ENCODE measurements at places on chromosomes 13 and 19.
A peak's percentile ranks its signal among the peaks of the same experiment; 100 is the strongest.

DNA sequence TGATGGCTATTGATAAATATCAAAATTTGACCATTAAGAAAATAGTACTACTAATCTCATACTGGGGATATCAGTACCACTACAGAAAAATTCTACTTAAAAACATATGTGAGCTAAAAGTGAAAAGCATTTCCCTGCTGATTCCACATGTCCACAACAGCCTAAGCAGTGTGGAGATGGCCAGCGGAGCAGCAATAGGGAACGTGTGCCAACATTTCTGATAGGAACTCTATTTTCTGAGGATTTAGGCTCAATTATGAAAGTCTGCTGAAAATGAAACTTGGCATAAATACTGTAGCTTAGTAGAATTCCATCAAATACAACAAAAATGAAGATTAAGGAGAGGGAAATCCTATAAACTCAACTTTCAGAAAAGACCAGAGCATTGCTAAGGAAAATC lies 311.6 kb downstream of the ENOX1 start:
- DNase-seq: no peak

GRCh38 chr19:6587093-6587820 lies 3.7 kb downstream of the CD70 start:
- no peak for DNase-seq

DNA sequence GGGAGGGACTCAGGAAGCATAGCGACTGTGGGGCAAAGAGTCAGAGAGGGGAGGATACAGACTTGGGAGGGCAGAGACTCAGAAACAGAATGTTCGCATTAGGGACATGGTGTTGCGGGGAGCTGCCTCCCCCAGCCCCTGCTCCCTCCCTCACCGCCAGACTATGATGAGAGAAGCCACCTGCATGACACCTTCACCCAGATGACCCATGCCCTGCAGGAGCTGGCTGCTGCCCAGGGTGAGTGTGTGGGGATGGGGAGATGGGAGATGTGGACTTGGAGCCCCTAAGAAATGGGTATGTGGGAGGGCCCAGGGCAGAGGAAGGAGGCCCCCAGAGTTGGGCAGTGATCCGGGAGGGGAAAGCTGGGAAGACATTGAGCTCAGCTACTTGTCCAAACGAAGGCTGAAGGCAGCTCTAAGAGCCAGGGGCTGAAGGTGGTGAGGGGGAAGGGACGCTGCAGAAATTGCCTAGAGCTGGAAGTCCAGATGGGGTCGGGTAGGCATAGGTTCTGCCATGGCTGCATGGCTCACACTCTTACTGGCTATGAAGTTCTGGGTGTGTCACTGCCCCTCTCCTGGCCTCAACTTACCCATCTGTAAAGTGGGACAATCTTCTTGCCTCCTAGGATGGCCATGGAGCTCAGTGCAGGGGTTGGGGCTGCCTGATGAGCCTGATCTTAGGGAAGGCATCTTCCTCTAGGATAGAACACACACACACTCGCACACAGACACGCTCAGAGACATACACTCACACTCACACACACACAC lies 1.4 kb downstream of the SPACA6 start:
- DNase-seq: no peak

GRCh38 chr13:109146912-109147647 lies 517.7 kb downstream of the MYO16 start:
- DNase-seq: peak; percentile 36

GRCh38 chr13:109642358-109642757 lies 144.0 kb downstream of the IRS2 start:
- no peak for DNase-seq

DNA sequence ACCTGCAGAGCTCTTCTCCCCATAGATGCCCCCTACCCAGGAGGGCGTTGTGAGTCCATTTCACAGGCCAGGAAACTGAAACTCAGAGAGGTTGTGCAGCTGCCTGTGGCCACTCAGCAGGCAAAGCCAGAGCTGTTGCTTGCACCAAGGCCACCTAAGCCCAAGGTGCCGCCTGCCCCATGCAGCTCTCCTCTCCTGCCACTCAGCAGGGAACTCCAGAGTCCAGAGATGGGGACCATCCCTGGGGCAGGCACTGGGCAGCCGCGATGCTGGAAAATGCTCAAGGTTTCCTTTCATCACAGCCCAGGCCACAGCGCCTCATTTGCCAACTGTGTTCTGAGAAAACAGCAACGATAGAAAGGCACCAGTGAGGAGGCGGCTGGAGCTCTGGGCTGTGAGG lies 41.0 kb upstream of the PEPD start:
- no peak for DNase-seq

DNA sequence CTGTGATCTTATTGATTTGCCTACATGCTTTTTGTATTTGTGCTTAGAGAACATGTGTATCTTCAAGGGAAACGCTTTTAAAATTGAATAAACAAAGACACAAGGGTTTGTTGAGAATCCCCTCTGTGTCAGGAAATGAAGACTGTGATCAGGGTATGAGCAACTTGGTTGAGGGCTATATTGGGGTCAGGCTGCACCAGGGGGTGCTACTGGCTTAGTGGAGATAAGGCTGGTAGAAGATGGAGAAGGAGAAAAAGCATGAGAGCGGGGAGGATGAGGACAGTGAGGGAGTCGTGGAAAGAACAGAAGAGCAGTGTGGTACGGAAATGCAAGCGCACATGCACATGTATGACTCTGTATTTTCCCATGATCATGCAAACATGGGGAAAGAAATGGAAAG lies 201.6 kb downstream of the MTUS2 start:
- no peak for DNase-seq

- DNase-seq: no peak
Measured at GRCh38 chr13:44156294-44156658, 217.3 kb upstream of the SERP2 start.
